ENCODE measurements at places on chromosomes 4 and X.

- DNase-seq: peak; percentile 15
Measured at GRCh38 chr4:25313201-25313895, 774 bp downstream of the ZCCHC4 start.

DNA sequence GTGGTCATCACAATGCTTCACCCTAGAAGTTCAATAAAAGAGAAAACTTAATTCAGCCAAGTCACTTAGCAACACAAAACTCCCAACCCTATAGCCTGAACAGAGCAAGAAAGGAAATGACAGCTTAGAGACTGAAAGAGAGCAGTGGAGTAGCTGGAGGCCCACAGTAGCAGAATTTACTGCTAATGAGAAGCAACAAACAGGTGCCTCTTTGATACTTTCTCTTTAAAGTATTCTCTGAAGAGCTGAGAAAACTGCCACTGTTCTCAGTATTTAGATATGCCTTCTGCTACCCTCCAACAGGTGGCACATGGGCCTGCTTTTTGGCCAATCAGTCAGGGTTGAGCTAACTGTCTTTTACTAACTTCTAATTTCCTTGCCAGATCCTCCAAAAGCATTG lies 240.0 kb downstream of the GPC3 start:
- peak; percentile 16 for DNase-seq

- no peak for DNase-seq
Measured at GRCh38 chr4:4416981-4417380, 30.1 kb downstream of the NSG1 start.

DNA sequence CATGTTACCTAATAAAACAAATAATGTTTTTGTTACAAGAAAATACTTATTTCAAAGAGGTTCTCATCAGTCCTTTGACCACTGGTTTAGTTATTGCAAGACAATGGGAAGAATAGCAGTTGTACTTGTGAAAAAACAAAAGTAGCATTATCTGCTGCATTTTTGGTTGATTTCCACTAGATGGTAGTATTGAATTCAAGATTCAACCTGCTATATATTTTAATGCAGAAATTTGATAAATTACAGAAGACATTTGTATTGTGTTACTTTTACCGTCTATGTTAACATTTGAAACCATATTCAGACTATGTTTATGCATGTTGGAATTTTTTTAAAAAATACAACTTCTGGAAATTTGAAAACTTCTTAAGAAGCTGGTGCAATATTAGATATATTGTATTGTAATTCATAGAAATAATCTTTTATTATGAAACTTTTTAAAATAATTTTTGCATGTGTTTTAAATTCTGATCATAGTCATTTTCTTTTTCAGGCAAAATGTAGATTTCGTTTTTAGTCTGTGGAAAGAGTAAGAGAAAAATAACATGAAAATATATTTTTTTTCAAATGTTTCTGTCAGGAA lies 56.4 kb downstream of the SPCS3 start:
- no peak for DNase-seq

GRCh38 chr4:119059221-119059620 lies 76.4 kb upstream of the MYOZ2 start:
- no peak for DNase-seq

- DNase-seq: no peak
Measured at GRCh38 chr4:42531341-42532030, 125.4 kb downstream of the ATP8A1 start.

- DNase-seq: no peak
Measured at GRCh38 chr4:46994007-46994405, 625 bp upstream of the GABRA4 start.

- no peak for DNase-seq
Measured at GRCh38 chr4:113732-114131, 10.6 kb upstream of the ZNF718 start.

GRCh38 chr4:106671716-106672115 lies 303.1 kb upstream of the GIMD1 start:
- no peak for DNase-seq

GRCh38 chr4:82866706-82867385 lies 24.1 kb downstream of the SEC31A start:
- DNase-seq: no peak

Data from CD4-positive, alpha-beta T cell treated with Interleukin-12 subunit alpha and Interleukin-12 subunit beta, for 1 hour (primary cell).